ENCODE measurements at places on chromosomes 12 and 14.
A peak's percentile ranks its signal among the peaks of the same experiment; 100 is the strongest.

GRCh38 chr12:47078733-47079467 lies 521 bp upstream of the PCED1B start:
- peak; percentile 49 for DNase-seq

DNA sequence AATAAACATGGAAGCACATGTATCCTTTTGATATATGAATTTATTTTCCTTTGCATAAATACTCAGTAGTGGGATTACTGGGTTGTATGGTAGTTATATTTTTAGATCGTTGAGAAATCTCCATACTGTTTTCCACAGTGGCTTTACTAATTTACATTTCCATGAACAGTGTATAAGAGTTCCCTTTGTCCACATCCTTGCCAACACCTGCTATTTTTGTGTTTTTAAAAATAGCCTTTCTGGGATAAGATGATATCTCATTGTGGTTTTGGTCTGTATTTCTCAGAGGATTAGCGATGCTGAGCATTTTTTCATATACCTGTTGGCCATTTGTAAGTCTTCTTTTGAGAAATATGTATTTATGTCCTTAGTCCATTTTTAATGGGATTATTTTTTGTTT lies 329.2 kb upstream of the KITLG start:
- DNase-seq = no peak

DNA sequence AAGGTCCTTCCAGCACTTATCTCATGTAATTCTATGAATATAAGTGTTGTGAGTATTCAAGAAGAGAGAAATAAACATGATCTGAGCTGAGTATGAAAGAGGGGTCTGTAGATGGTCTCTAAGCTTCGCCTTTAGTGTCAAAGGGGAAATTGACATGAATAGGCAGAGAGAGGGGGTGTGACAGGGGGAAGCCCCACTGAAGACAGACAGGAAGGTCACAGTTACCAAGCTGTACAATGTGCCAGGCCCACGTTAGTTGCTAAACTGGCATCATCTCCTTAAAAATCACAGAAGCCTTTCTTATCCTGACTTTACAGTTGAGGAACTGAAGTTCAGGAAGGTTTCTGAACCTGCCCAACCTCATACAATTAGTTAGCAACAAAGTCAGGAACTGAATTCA lies 7.6 kb downstream of the ARHGEF40 start:
- no peak for DNase-seq

- DNase-seq = no peak
These were observed 172.8 kb downstream of the BTG1 start for GRCh38 chr12:91972896-91973295.

GRCh38 chr14:104967386-104968152 lies 10.6 kb downstream of the AHNAK2 start:
- peak; percentile 46 for DNase-seq

- DNase-seq = no peak
These were observed 49.4 kb downstream of the ZDHHC17 start for GRCh38 chr12:76813265-76813664.

DNA sequence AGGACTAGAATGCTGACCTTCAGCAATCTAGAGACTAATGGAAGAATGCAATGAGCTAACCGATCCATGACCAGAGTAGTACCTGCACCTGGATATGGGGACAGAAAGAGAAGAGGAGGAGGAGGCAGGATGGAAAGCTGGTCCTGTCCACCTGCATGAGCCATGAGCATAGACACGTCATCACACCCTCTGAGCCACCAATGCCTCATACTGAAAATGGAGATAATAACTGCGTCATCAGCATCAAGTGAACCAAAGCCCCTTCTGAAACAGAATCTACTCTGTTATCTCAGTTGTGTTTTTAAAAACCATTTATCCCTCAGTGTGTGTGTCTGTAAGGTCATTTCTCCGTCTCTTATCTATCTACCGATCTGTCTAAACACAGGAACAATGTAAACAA lies 327.0 kb downstream of the BCL11B start:
- DNase-seq = no peak

DNA sequence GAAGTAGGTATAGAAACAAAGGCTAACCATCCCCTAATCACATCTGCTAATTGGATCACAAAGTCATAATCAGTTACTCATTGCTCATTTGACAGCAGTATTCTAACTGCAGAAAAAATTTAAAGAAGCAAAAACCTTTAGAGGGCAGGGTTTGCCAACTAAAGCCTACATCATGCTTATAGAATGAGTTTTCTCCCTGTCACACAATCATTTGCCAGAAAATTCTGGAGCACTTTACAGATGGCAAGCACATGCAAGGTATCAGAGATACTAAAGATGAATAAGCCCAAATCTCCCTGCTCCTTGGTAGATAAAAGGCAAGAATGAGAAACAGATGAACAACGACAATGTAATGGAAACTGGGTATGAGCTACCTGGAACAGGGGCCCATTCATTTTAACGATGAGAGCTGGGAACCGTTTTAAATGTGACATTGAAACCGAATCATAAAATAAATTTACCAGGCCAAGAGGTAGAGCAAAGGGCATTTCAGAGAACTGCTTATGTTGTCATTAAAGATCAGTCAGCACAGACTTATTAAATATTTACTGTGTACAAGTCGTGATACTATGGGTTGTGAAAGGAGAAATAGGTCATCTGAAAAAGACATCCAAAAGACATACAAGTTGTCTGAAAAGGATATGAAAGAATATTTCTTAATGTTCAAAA lies 211.4 kb upstream of the ABCD2 start:
- no peak for DNase-seq

DNA sequence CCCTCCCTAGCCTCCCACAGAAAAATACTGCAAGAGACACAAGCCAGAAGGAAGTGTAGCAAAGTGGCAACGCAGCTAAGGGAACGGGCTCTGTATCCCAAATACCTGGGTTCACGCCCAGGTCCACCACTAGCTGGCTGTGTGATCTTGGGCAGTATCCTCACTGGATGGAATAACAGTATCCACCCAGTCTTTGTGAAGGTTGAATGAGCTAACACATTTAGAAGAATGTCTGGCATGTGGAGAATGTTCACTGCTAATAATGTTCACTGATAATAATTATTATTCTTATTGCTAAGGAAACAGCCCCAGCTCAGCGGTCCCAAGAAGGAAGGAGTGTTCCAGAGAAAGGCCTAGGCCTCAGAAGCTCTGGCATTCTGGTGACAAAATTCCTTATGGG lies 70.9 kb downstream of the VWF start:
- DNase-seq = peak; percentile 49

GRCh38 chr12:14188744-14189143 lies 176.7 kb upstream of the ATF7IP start:
- DNase-seq = no peak

GRCh38 chr12:50927356-50927755 lies 25.0 kb upstream of the HIGD1C start:
- DNase-seq = no peak

GRCh38 chr12:29901585-29901984 lies 117.8 kb upstream of the TMTC1 start:
- DNase-seq = no peak

- no peak for DNase-seq
These were observed 60.7 kb upstream of the DCD start for GRCh38 chr12:54708826-54709225.

GRCh38 chr12:131635491-131636122 lies 75.3 kb upstream of the SFSWAP start:
- peak; percentile 1 for DNase-seq

DNA sequence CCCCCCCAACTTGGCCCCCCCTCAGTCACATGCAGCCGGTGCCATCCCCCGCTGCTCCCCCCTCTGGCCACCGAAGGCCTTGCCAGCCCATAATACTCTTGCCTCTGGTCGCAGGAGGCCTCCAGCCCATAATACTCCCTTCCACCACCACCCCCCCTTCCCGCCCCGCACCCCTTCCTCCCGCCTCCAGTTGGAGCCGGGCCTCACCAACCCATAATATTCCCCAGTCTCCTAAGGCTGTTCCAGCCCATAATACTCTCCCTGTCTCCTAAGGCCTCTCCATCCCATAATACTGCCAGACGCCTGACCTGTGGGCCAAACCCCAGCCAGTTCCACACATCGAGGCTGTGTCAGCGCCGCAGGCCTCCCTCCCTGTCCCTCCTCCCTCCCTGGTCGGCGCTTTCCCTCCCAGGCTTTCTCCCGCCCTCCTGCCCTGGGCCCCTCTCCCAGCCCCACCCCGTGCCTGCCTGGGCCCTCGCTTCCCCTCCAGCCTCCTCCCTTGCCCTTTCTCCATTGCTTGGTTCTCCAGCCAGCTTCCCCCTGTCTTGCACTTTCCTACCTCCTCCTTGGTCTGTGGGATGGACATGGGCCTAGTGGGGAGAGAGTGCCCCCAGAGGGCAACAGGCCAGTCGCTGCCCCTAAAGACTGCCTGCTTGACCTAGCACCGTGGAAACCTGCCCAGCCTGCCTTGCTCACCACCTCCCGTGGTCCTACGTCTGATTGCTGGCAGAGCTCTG lies 6.8 kb upstream of the CHD4 start:
- DNase-seq = peak; percentile 96

DNA sequence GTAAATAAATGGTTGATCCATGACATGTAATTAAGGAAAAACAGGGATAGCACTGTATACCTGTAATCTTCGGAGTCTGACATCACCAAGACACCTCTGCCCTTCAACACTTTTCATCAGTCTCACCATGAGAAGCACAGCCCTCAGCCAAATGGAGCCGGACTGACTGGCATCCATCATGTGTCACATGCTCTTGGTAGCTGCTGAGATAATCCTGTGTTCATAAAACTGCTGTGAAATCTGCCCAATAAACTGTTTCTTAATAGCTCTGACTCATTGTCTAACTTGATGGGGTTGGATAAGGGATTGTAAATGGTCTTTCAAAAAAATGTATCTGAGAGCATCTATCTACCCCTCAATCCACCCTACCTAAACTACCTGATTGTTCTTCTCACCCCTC lies 33.6 kb downstream of the KCNH5 start:
- no peak for DNase-seq

DNA sequence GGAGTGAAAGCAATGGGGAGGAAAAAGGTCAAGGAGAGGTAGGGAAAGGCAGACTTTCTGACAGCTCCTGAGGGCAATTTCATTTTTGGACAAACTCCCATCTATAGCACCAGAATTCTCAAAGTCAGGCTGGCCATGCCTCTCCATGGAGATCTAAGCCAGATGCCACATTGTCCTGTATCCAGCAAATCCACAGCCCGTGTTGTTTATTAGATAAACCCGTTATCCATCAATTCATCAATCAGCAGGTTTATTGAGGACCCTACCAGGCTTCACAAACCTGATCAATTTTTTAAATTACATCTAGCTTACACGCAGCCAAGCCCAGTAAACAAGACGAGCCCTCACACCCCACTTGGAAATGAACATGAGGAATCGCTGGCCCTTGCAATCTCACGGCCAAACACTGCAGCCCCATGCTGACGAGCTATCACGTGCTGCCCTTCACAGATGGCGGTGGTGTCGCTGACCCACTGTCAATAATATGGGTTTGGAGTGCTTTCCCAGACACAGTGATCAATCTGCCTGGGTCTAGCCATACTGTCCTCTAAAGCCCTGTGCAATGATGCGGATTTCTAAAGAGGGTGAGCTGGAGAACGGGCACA lies 332.9 kb downstream of the DPF3 start:
- DNase-seq = no peak

- peak; percentile 92 for DNase-seq
These were observed 133.5 kb upstream of the HIF1A start for GRCh38 chr14:61561657-61562276.

DNA sequence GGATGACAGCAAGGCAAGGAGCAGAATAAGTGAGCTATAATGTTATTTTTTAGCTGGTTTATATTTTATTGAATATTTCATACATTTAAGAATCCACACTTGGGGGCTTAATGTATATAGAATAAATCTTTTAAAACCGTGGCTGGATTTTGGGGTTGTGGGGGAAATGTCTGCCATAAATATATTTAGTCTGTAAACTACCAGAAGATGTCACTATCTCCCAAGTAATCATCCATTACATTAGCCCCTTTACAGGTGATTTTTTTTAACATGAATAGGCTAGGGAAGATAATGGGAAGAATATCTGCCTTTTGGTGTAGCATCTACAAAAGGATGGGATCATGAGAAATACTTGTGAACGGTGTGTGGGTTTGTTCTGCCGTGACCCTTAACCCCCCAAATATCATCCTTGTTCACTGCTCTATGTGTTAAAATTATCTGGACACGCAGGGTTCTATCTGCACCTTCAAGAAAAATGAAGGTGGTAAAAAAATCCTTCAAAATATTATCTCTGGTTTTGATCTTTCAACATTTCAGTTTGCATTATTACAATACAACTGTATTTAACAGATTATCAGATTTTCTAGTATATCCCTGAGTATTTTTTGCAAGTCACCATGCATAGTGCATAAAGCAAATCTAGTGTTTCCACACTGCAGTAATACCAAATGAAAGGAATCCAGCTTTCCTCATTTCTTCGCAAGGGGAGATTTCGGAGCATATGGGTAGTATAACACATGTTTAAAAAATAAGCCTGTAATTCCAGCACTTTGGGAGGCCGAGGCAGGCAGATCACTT lies 8.0 kb upstream of the SLC17A8 start:
- peak; percentile 8 for DNase-seq

DNA sequence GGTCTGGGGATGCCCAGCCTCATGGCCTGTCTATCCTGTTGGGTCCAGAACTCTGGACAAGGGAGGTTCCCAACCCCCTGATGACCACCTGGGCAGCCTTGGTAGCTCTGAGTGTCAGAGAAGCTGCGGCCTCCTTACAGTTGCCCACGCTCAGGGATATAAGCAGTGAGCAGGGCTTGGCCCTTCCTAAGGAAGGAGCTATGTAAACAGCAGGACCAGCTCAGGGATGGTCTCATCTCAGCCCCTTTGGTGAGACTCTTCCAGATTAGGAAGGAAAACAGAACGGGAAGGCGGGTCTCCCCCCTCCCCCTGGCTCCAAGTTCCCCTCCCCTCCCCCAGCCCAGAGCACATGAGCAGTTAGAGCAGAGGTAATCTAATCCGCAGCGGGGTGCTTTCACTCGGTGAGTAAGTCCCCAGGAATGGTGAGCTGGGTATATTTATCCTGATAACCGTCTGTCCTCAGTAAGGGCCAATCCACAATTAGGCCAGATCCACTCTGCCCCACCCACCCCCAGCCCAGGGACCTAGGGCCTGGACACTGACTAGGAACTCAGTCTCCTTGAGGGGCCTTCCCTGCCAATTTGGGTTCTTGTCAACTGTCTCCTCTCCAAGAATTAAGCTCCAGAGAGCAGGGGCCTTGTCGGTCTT lies 29.5 kb upstream of the RPLP0 start:
- DNase-seq = peak; percentile 90

GRCh38 chr12:25308756-25309155 lies 58.0 kb upstream of the KRAS start:
- no peak for DNase-seq

DNA sequence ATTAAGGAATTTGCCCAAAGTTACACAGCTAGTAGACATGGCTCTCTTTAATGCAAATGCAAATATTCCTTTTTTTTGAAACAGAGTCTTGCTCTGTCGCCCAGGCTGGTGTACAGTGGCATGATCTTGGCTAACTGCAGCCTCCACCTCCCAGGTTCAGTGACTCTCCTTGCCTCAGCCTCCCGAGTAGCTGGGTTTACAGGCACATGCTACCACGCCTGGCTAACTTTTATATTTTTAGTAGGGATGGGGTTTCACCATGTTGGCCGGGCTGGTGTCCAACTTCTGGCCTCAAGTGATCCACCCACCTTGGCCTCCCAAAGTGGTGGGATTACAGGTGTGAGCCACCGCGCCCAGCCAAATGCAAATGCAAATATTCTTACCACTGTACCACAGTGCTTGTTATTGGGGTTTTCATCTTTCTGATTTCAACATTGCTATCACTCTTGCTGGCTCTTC lies 24.5 kb upstream of the HIGD1C start:
- DNase-seq = no peak

- no peak for DNase-seq
These were observed 21.0 kb upstream of the MDM2 start for GRCh38 chr12:68786929-68787328.
